Natural killer cell treated with Interleukin-12 subunit alpha and Interleukin-12 subunit beta and Interleukin-15 and Interleukin-18, amount 100 ng/mL, for 72 hours (primary cell): ENCODE measurements at places on chromosomes 16 and 17. TPM values are rescaled to one million over a fixed set of nuclear protein-coding genes. Genes with fewer than 3 reads are reported as not detected.

Gene SDK2
- 0.08 TPM for total RNA-seq

Gene C17orf67
- total RNA-seq = 1.9 TPM

- DNase-seq = no peak
Measured at GRCh38 chr16:50627419-50627818, 53.7 kb downstream of the SNX20 start.

- DNase-seq = no peak
Measured at GRCh38 chr16:71974068-71974818, 26.0 kb downstream of the PKD1L3 start.

- DNase-seq = peak; percentile 29
Measured at GRCh38 chr16:66970775-66971720, 10.0 kb downstream of the CES3 start.

DNA sequence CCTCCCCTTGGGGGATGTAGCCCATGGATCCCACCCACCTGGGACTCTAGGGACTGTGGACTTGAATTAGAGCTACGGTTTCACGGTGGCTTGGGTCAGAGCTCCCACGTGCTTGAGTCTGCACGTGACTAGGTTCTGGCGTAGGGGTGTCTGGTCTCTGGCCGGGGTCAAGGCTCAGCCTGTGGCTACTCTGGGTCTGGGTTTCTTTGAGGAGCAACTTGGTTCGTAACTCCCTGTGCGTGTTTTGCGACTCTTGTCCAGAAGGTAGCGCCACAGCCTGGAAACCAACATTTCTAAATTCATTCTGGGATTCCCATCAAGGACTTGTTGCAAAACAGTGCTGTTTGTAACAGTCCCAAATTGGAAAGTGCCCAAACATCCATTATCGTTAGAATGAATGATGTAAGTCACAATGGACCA, 470 bp upstream of the GGT6 start:
- no peak for DNase-seq

- no peak for DNase-seq
Measured at GRCh38 chr17:180381-181244, 837 bp downstream of the DOC2B start.

- DNase-seq = no peak
Measured at GRCh38 chr16:89599451-89599858, 14.0 kb upstream of the DPEP1 start.

- no peak for DNase-seq
Measured at GRCh38 chr17:10120109-10120485, 78.3 kb downstream of the GAS7 start.
